ENCODE measurements at places on chromosomes 1 and 21. TPM values are rescaled to one million over a fixed set of nuclear protein-coding genes. Genes with fewer than 3 reads are reported as not detected.
A peak's percentile ranks its signal among the peaks of the same experiment; 100 is the strongest.

DNA sequence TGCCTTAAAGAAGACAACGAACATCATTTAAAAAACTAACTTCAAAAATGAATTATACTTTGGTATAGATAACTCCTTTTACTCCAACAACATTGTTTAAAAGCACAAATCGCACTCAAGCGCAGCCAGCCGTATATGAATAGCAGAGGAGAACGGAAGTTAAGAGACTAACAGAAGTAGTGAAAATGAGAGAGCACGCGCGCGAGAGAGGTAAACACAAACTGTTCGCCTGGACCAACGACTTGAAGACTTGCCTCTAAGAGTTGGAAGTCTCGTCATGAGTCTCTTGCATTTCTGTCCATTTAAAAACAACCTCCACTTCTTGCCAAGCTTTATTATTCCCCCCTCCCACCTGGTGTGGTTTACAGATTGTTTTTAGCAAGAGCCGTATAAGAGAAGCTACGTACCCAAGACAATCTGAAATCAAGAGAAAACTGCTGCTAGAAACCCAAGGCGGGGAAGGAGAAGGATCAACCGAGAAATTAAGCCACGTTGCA is 479 bp downstream of the SELENOF start:
- DNase-seq = peak; percentile 52

RPTN gene
- total RNA-seq = not detected

DNA sequence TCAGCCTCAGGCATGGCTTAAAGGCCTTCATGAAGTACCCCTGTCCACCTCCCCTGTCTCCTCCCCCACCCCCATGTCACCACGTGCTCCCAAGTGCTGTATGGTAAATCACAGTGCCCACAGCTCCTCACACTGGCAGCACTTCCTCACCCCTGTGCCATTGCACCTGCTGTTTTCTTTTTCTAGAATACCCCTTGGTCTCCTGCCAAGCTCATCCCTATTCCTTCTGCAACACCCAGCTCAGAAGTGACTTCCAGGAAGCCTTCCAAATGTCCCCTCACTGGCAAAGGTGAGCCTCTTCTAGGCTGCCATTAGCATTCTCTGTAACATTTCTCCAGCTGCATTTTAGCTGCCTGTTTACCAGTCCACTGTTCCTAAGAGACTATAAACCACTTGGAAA is 9.4 kb downstream of the AKNAD1 start:
- no peak for DNase-seq

DNA sequence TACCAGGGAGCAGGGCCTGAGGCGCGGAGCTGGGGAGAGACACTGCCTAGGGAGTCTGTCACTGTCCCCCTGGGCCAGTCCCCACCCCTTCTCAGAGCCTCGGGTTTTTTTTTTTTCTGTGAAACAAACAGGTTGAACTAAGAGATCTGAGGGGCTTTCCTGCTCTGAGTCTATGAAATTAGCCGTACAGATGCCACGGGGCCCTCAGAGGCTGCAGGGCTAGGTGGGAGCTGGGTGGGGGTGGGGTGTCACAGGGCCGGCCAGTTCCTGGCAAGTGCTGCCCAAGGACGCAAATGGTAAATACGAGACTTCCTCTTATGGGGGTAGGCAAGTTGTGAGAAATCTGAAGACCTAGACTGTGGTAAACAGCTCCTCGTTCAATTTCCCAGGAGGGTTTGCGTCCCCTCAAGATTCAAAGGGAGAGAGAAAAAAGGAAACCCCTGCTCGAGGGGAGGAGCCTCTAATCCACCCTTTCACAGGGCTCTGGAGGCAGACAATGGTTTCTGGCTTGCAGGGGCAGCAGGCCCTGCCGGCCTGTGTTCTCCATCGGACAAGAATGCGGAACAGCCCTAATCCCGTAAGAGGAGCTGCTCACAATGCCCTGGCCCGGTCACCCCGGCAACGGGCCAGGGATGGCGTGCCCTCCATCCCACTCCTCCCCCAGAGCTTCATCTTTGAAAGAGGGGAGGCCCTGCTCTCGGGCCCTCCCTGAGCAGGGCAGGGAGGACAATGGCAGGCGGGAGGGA is 7.8 kb downstream of the NUAK2 start:
- no peak for DNase-seq

EPS8L3 gene
- total RNA-seq = not detected

DNA sequence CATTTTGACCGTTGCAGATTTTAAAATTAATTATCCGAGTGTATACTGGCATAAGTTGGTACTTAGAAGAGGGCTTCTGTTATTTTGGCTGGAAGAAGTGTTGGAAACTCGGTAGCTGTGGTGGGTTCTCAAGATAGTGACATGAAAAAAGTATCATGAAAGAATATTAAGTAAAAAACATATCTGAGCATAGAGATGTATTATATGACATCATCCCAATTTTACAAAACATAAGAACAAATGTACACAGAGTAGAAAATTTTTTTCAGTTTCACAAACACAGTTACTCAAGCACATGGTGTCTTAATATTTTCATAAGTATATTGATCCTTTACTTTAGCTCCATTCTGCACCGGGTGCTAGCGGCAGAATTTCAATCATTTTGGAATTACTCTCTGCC is 684 bp downstream of the IFI16 start:
- DNase-seq = no peak

GRCh38 chr1:166627558-166627957 is 211.7 kb upstream of the POGK start:
- DNase-seq = no peak

MUTYH gene
- total RNA-seq = 24.1 TPM

- no peak for DNase-seq
Measured at GRCh38 chr1:177849579-177850290, 120.1 kb downstream of the SEC16B start.

- DNase-seq = no peak
Measured at GRCh38 chr1:239856924-239857323, 234.8 kb upstream of the FMN2 start.

GRCh38 chr1:91883470-91883869 is 2.5 kb downstream of the TGFBR3 start:
- no peak for DNase-seq

- no peak for DNase-seq
Measured at GRCh38 chr1:170872663-170873062, 62.7 kb upstream of the MROH9 start.

MYOG gene
- not detected for total RNA-seq

DNA sequence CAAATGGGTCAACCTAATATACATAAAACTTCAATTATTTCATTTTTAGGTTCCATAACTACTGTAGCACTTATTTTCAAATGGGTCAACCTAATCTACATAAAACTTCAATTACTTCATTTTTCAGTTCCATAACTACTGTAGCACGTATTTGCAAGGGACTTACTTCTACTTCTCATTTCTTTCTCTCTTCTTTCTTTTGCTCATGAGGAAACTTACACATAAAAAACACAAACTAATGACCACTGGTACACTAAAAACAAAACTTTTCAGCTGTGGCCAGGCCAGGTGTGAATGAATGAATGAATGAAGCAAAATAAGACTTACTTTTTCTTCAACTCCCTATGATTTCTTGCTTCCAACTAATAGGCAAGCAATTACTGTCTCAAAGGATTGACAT is 11.7 kb downstream of the SYDE2 start:
- DNase-seq = no peak

DNA sequence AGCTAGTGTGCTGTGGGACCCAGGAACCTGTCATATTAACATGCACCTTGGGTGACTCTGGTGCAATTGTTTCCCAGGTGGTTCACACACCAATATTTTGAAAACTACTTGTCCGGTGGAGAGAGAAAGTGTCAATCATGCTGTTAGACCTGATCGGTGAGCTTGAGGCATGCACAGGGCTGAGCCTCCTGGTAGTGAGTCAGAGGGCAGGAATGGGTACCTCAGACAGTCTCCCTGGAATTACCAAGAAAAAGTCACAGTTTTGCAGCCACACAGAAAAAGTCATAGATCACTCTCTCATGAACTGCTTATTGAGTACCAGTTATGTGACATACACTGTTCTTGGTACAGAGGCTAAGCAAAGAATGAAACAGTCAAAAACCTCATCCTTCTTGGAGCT is 140.1 kb upstream of the NFIA start:
- peak; percentile 43 for DNase-seq

- DNase-seq = no peak
Measured at GRCh38 chr1:20047096-20047495, 22.9 kb upstream of the PLA2G5 start.

DNA sequence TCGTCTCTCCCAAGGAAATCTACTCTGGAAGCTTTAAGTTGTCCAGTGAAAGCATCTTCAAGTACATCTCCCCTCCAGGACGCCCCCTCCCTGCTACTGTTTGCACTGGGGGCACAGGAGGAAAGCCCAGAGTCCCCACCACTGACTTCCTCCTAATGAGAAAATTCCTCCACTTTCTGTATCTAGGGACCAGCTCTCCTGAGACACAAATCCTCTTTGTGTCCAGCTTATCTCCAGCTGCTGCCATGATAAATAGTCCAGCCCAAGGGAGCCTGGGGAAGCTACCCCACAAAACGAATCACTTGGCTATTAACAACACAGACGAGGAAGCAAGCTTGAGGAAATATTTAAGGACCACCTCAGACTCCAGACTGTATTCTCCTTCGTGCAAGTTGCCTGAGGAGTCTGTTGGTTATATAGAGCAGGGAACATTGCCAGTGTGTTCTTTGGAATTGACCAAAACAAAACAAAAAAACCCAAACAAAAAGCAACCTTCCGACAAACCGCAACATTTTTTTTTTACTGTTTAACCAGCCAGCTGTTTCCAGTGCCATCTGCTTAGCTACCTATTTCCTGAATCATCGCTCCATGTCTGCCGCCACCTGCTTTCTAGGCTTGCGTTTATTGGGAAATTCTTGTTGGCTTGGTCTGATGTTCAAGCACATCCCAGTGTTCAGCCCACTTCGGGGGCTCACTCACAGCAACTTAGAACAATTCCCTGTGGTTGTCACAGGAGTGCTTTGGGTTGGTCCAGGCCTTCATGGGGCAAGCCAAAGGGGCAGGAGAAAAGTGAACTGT is 7.7 kb downstream of the C1orf226 start:
- peak; percentile 29 for DNase-seq

GRCh38 chr1:76463849-76464248 is 389.3 kb downstream of the ST6GALNAC3 start:
- no peak for DNase-seq

GRCh38 chr1:100428160-100428559 is 75.9 kb downstream of the CDC14A start:
- DNase-seq = no peak

TNN gene
- not detected for total RNA-seq

FMO3 gene
- total RNA-seq = 1.8 TPM

DNA sequence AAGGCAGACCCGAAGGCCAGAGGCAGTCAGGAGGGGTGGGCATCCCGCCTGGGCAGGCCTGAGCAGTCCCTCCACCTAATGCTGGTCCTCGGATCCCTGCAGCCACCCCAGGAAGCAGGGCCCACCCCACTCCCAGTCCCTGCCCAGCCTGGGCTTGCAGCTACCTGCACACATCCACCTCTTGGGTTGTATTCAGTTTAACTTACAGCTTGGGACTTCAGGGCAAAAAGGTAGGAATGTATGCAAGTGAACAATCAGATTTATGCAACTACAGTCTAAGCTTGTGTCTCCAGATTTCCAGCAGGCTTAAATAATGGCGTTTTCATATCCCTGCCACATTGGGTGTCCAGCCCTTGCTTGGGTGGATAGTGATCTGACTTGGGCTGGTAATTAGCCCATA is 17.4 kb downstream of the LDLRAP1 start:
- no peak for DNase-seq

DNA sequence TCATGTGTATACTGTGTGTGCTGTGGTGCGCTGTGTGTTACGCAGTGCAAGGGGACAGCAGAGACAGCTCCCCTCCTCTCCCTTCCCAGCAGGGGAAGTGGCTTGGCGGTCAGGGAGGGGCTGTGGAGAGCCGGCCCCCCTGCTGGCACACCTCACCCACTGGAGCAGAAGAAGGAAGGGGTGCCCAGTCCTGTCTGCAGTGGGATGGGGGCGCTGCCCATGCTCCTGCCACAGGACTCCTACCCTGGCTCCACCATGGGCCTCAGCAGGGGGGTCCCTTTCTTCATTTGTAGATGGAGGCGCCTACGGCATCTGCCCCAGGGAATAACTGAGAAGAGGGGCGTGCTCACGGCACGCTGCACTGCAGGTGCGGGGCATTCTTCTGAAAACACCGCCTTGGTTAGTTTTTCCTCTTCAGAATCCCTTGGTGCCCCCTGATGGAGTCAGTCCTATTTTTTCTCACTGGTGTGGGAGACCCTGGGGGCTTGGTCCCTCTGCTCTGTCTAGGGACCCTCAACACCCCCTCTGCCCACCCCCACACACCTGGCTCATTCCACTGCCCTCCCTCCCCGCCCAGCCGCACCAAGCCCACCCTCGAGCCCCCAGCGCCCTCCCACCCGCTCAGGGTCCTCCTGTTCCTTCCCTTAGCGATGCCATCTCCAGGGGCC is 13.8 kb upstream of the LDLRAP1 start:
- DNase-seq = no peak

DNA sequence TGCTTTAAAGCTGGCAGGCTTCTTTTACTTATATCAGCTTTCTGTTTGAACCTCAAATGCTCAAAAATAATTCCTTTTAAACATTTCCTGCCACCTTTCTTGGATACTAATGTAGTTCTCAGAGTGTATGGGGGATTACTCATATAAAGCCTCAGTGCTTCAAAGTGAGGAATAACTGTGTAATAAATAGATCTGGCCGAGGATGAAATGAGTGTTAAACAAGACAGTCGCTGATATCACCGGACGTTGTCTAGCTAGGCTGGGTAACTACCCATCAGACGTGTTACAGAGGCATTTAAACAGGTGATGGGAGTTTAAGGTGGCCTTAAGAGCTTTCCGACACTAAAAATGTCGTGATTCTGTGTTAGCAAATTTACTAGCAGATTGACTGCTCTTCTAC is 53.1 kb downstream of the VANGL2 start:
- no peak for DNase-seq

SETD4 gene
- 25.8 TPM for total RNA-seq

GJA9 gene
- not detected for total RNA-seq

HLCS gene
- 33.1 TPM for total RNA-seq

GRCh38 chr1:45112661-45113060 is 93.7 kb downstream of the ZSWIM5 start:
- no peak for DNase-seq

- no peak for DNase-seq
Measured at GRCh38 chr1:224331824-224332223, 1.9 kb upstream of the NVL start.

MAP10 gene
- total RNA-seq = 8.9 TPM

- DNase-seq = no peak
Measured at GRCh38 chr1:6912518-6912917, 127.3 kb downstream of the CAMTA1 start.

FAM167B gene
- total RNA-seq = not detected

DNA sequence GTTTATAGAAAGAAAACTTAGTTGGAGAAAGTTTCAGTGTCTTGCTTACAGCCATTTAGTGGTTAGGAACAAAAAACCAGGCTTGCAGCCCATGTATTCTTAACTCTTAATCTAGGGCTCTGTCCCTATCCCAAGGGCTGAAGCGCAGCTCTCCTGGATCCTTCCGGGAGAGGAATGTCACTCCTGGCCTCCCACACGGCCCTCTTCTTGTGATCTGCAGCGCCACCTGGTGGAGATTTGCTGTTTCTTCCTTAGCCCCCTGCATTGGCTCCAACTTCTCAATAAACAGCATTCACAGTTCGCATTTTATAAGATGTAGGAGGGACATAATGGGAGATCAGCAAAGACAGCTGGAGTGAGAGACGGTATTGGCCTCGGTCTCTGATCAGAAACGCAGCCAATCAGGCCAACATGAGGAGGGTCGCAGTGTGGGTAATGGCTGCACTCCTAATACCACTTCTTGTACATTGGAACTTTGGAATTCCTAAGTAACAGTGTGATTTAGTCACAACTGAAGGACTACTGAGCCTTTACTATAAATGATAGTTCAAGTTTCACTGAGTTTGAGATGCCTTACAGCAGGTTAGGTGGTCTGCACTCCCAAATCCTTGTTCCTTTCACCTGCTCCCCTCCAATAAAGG is 283.4 kb downstream of the ASTN1 start:
- DNase-seq = peak; percentile 69

Data from Daoy (cell line).